ENCODE measurements at places on chromosomes 12 and 14.

GRCh38 chr14:69204753-69205152, 13.5 kb downstream of the EXD2 start:
- no peak for DNase-seq

GRCh38 chr12:58463051-58463450, 457.3 kb downstream of the LRIG3 start:
- DNase-seq = no peak

GRCh38 chr12:70309348-70309747, 56.7 kb upstream of the KCNMB4 start:
- DNase-seq = no peak

- DNase-seq = no peak
Observed at GRCh38 chr12:126741536-126742240, 1525.3 kb upstream of the TMEM132C start.

DNA sequence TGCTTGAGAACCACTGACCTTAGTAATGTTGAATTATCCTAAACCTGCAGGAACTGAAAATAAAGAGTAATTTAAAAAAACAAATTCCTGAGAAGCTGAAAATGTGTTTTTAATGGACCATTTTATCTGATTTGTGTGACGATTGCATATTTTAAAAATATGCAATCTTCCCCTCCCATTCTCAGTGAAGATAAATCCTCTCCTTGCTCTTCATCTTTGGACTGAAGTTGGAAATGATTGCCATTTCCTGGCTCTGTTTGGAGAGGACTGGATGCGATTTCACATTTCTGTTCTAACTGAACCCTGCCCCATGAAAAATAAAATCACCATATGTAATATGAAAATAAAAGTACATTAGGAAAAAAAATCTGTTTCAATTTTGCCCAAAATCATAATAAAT, 216.3 kb downstream of the SLC6A15 start:
- no peak for DNase-seq

- DNase-seq = peak; percentile 26
Observed at GRCh38 chr14:81406863-81407262, 6.7 kb upstream of the STON2 start.

DNA sequence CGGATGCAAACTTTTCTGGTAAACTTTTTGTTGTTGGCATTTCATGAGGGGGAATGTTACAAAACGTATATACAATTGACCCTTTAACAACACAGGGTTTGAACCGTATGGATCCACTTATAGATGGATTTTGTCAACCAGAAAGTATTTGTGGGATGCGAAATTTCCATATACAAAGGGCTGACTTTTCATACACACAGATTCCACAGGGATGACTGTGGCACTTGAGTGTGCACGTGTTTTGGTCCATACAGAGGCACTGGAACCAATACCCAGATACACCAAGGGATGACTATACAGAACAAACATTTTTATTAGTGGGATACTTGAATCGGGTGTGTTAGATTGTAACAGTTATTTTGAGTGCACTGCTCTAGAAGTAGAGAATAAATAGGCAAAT, 29.8 kb upstream of the CCT2 start:
- no peak for DNase-seq

- no peak for DNase-seq
Observed at GRCh38 chr12:74365178-74365964, 172.3 kb upstream of the ATXN7L3B start.

DNA sequence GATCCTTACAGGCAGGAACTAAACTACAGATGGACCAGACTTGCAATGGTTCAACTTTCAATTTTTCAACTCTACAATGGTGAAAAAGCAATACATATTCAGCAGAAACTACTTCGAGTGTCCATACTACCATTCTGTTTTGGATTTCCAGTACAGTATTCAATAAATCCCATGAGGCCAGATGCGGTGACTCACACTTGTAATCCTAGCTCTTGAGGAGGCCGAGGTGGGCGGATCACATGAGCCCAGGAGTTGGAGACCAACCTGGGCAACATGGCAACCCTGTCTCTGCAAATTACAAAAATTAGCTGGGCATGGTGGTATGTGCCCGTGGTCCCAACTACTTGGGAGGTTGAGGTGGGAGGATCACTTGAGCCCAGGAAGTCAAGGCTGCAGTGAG, 336.1 kb downstream of the MED13L start:
- no peak for DNase-seq

DNA sequence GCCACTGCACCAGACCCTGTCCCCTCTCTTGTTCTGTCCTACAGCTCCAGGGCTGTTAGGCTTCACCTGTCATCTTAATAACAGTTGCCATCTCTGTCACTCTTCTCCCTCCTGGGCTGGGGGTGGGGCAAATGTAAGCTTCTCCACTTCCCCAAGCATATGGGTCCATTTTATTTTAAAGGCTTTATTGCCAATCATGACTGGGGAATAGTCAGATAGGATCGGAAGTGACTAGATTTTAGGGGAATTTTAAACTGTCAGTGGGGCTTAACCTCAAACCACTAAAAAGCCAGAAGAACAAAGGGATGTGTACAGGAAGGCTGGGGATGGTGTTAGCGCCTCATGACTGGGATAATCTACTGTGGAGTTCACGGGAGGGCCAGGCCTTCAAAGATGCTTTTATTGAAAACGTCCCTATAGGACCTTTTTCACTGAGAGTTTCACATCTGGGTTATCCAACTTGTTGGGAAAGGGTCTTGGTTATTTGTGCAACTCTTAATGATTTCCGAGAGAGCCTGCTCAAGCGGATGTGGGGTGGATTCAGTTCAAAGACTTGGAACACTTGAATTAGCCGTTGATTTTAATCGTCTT, 41.6 kb downstream of the CHST11 start:
- no peak for DNase-seq

DNA sequence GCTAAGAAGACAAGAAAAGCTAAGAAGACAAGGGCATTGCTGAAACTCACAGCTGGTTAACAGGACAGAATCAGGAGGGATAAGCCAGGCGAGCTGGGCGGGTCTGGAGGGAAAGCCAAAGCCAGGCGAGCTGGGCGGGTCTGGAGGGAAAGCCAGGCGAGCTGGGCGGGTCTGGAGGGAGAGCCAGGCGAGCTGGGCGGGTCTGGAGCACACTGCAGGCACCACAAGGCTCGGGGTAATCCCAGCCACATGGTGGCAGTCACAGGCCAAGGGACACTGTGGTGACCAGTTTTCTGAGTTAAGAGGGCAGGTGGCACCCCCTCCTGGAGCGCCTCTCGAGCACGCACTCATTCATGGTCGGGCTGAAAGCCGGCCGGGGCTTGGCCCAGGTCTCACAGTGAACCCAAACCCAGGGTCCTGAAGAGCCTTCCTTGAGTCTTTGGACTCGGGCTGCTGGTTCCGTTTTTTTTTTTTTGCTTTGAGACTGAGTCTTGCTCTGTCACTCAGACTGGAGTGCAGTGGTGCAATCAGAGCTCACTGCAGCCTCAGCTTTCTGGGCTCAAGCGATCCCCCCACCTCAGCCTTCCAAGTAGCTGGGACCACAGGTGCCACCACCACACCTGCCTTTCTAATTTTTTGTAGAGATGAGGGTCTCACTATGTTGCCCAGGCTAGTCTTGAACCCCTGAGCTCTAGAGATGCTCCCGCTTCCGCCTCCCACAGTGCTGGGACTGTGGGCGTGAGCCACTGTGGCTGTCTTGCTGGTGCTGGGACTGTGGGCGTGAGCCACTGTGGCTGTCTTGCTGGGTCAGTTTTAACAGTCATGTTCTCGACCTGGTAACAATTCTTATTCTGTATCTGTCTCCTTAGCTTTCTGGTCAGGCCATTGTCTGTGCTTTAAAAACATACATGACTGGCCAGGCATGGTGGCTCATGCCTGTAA, 40.2 kb downstream of the HSP90AA1 start:
- peak; percentile 95 for DNase-seq

DNA sequence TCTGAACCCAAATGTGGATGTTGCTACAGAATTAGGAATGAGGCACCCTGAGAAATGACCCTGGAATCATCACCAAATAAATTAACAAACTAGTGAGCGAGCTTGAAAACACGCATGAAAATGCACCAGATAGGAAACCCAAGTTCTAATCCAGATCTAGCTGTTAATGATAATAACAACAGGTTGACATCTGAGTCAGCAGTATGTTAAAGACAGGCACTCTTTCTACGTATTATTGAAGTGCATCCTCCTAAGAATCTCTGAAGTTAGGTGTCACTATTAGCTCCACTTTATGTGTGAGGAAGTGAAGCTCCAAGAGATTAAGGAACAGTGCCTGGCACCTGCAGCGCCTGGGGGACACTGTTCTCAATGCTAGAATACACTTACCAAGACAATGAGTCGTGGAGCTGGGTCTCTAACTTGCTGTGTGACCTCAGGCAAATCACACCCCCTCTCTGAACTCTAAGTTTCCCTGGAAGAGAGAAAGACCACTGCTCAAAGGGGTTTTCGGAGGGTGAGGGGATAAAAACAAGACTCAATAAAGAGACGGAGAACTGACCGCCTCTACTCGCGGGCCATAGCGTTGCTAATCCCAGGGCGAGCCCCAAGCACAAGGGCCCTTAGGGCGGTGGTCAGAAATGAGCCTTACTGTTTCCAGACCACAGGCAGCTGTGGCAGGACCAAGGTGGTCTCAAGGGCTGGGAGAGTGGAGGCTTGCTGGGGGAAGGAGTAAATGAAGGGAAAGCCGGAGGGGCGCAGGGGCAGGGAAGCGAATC, 2.1 kb downstream of the SLC6A12 start:
- no peak for DNase-seq

GRCh38 chr12:92533280-92533890, 169.4 kb upstream of the PLEKHG7 start:
- no peak for DNase-seq

DNA sequence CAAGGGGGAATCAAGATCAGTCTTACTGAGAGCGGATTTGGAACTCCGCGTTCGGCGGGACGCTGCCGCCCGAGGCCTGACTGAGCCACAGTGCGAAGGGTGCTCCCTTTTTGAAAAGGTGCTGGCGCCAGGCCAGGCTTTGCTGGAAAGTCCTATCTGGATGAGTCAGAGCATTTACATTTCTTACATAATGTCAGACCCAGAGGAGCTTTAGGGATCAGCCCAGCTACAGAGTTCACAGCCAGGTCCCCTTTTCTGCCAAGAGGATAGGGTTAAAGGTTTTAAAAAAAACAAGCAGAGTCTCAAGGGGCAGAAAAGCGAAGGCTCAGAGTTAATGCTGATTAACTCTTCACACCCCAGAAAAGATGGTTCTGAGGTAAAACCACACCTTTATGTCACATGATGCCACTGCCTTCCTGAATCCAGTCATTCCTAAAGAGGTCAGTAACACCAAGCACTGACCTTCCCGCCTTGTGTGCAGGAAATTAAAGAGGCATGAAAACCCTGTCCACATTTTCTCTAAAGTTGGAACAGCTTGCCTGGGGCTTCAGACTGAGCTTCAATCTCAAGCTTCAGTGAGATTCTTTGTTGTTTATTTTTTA, 11.7 kb upstream of the FBXL14 start:
- peak; percentile 97 for DNase-seq

DNA sequence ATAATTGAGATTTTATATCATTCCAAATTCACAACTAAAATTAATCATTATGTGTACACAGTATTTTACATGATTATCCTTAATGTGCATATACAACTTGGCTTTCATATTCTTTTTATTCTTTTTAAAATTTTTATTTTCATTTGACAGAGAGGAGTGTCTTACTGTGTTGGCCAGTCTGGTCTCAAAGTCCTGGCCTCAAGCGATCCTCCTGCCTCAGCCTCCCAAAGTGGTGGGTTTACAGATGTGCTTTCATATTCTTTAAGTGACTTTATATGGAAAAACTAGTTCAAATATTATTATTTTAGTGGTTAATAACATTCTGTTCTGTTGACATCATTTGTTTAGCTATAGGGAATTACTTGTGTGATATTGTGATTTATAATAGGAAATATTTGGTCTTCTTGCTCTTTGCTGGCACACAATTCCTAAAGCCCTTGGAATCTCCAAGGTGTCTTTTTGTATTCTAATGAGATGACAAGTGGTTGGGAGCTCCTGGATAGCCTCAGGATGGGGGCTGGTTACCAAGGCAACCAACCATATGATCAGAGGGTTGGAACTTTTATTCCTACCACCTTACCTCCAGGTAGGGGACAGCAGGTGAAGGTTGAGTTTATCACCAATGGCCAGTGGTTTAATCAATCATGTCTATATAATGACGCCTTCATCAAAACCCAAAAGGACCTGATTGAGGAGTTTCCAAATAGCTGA, 16.0 kb upstream of the ZNF410 start:
- DNase-seq = no peak

DNA sequence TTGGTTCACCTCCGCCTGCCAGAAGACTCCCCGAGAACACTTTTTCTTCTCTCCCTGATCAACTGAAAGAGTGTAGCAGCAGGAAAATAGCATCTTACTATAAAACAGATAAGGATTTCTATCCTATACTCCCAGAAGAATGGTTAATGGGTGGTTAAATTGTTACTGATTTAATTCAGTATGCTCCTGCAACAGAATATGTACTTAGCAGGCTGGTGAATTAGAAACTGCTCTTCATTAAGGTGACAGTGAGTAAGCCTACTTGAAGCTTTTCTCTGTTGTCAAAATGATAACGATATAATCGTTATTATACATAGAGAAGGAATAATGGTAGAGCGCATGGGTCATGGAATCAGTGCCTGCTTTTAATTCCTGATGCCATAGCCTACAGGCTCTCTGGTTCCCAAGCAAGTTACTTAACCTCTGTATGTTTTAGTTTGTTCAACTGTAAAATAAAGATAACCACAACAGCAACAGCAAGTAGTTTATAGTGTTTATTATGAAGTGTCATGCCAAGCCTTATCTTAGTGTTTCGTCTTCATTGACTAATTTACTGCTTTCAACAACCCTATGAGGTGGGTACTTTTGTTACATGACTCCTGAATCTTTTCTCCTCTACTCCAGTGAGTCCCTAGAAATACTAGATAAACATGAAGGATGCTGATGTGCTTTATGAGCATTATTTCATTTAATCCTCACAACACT, 392.6 kb downstream of the CCDC91 start:
- no peak for DNase-seq

DNA sequence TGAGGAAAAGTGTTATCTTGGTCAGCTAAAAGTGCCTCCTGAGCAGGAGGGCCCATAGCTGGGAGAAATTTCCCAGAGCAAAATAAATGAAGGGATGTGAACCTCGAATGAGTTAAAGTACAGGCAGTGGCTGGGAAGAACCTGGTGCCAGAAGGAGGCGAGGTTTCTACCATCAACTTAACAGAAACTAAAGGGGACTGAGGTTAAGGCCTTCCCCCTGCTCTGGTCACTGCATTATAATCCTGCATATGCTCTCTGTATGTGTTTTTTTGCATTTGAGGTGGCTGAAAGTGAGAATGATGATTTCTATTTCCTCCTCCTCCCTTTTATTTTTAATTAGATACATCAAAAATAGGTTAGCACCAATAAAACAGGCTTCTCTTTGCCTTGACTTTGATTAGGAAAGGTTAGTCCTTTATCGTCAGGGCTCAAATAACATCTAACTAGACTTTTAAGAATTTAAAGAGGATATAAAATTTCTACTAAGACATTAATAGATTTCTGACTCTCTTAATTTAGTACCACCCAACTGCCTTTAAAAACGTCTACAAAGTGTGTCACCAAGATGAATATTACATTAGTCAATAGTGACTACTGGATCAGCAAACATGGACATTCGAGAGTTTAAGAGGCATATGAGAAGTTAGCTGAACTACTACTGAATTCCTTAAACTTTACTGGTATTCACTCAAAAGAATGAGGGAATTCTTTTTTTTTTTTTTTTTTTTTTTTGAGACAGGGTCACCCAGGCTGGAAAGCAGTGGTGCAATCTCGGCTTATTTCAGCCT, 49.2 kb downstream of the GALNT4 start:
- no peak for DNase-seq

- no peak for DNase-seq
Observed at GRCh38 chr14:34912182-34912581, 37.0 kb upstream of the BAZ1A start.

- DNase-seq = peak; percentile 70
Observed at GRCh38 chr12:106309671-106310505, 7.4 kb downstream of the TCP11L2 start.
